ENCODE measurements at places on chromosomes 3 and 15.

GRCh38 chr3:43861635-43862034, 170.9 kb downstream of the ABHD5 start:
- DNase-seq: no peak

GRCh38 chr3:79604681-79605080, 163.1 kb downstream of the ROBO1 start:
- no peak for DNase-seq

- no peak for DNase-seq
These were observed 33.5 kb downstream of the ALS2CL start for GRCh38 chr3:46660003-46660402.

GRCh38 chr15:93195109-93195508, 106.1 kb upstream of the RGMA start:
- DNase-seq: no peak

GRCh38 chr3:38255627-38256026, 10.0 kb upstream of the SLC22A13 start:
- DNase-seq: no peak

- DNase-seq: no peak
These were observed 4.4 kb downstream of the NAA50 start for GRCh38 chr3:113741620-113742019.

DNA sequence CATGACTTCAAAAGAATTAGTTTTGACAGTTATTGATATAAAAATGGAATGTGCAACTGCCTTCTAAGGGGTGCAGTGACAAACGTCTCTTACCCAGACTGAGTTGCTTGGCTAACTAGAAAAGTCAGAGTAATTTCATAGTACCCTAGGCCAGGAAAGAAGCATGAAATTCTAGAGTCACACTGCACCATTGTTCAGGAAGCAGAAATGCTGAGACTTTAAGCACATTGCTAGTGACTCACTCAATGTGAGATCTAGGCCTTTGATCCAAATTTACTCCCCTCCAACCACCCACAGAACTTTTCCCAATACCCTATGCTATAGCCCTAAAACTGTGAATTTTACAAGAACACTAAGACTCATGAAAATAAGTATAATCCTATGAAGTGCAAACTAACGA, 110.8 kb downstream of the DUT start:
- DNase-seq: no peak

DNA sequence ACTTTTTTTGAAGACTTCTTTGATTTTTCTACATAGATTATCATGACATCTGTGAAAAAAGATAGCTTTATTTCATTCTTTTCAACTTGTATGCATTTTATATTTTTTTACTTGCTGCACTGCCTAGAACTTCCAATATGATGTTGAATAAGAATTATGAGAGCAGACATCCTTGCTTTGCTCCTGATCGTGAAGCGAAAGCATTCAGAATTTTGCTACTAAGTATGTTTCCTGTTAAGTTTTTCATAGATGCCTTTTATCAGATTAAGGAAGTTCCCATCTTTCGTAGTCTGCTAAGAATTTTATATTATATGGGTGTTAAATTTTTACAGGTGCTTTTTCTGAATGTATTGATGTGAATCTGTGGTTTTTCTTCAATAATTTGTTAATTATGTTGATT, 163.4 kb upstream of the GADL1 start:
- no peak for DNase-seq

- DNase-seq: peak; percentile 80
These were observed at the start of gene SLC41A3 for GRCh38 chr3:126083913-126084767. SLC41A3 (minus strand) TSS chr3:126084124; CDS start chr3:126068219, 15,905 bp downstream.

DNA sequence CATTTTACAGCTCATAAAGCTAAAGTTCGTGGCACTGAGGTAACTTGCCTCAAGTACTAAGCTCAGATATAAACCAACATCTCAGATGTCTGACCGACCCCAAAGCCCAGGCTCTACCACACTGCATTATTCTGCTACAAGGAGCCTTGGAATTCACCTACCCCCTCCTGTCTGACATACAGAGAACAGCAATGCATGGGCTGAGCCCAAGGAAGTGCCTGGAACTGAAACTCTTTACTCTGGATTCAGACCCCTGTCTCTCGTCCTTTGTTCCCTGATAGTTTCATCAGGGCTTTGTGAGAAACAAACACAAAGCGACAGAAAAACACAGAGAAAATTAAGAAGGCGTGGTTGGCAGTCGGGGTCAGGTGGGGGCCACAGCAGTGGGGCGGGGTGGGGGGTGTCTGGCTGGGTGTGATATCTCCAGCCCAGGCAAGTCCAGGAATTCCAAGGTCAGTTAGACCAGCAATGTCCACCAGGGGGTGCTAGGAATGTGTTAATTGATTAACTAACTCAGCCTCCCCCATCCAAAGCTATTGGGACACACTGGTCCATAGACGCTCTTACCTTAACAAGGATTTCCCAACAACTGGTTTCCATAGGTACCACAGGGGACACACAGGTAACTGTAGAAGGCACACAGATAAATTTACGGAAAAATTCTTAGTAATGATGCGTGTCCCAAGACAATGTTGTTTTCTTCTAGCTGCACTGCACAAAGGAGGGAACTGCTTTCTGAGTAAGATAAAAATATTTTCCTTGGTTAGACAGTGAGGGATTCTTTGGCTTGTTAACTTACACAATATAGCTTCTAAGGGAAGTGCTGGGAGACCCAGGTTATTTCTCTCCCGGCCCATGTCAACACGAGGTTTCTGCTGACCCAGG, 18.8 kb upstream of the SSUH2 start:
- DNase-seq: no peak

- no peak for DNase-seq
These were observed 48.8 kb downstream of the FBXO22 start for GRCh38 chr15:75952525-75952924.

DNA sequence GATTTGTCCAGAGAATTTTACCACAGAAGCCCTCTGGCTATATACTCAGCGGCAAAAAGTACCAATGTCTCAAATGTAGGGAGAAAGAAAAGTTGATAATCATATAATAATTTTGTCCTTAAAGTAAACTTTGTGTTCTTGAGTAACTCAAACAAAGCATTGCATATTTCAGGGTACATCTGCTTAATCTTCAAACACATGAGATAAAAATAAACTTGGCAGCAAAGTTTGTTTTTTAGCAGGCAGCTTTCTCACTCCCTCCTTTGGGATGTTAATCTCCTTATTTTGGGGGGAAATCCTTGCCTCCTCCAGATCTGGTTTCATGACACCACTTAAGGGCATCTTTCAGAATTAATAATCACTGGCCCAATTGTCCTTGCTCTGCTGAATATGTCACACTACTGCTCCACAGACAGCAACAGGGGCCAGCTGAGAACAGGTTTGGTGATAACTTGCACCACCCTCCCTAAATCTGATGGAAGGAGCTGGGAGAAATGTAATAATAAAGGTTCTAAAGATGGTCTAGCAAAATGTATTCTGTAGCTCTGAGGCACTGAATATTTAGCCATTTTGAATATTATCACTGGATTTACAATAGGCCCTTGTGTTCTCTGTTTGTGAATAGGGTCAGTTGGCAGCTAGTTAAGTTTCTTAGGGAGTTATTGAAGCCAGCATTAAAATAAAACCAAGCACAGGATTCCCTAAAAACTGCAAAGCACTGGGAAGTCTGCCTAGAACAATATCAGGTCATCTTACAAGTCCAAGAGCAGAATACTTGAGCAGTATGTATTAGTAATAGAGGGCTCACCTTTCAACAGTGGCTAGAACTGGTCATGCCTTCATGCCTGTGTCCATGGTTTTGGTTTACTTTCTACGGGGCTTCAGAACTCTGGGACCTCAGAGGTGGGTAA, 79.2 kb downstream of the EFL1 start:
- no peak for DNase-seq

DNA sequence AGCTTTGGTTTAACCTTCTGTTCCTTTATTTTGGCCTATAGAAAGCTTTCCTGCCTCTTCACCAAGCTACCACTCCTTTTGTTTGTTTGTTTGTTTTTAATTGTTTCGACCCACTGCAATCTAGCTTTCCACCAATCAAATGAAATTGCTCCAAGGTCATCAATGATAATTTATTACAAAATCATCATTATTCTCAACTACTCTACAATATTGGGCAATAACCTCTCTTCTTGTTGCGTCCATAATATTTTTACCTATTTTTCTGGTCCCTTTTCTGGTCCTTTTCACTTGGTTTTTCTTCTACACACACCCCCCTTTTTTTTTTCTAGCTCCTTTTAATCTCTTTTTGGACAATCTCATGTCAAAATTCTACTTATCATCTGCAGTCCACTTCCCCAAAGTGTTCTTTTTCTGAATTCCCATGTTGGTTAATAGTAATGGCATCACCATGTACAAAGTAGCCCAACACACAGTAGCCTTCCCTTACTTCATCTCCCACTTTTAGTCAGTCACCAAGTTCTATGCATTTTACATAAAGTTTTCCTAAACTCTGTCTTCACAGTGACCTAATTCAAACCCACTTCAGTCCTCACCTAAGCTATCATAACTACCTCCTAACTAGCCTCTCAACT, 11.0 kb upstream of the ANKRD28 start:
- no peak for DNase-seq

GRCh38 chr15:98671060-98672008, 23.0 kb downstream of the IGF1R start:
- no peak for DNase-seq

- no peak for DNase-seq
These were observed 2.8 kb downstream of the NUP210 start for GRCh38 chr3:13417166-13417947.

DNA sequence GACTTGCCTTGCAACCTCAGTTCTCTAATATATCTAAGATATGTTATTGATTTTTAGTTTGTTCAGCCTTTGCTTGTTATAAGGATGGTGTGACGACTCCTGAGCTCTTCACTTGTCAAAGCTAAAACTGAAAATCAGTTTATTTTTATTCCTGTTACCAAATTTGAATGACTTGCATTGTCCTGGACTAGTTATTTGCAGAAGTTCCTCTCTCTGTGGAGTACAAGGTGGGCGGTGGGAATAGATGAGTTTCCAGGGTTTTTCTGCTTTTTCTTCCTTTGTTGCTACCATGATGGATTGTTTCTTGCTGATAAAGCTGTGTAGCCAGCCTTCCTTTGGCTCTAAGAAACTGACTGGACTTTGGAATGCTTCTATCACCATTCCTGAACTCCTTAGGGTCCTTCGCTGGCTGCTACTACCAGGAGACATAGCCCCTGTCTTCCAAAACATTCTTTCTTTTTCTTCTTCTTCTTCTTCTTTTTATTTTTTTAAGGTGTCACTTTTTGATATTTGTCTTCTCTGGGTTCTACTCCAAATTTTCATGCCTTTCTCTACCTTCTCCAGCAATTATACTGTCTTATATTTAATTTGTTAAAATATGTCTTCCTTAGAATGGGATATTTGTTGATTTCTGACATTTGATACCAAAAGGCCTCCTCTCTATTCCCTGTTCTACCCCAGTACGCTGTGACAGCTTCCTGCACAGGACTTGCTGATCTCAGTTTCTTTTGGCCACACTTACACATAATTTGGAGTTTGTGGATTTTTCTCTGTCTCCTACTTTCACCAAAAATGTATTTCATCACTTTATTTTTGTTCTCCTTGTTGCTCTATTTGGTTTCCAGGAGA, 145.1 kb upstream of the THRB start:
- no peak for DNase-seq

- DNase-seq: no peak
These were observed 271.9 kb downstream of the FEZF2 start for GRCh38 chr3:62101488-62101887.

DNA sequence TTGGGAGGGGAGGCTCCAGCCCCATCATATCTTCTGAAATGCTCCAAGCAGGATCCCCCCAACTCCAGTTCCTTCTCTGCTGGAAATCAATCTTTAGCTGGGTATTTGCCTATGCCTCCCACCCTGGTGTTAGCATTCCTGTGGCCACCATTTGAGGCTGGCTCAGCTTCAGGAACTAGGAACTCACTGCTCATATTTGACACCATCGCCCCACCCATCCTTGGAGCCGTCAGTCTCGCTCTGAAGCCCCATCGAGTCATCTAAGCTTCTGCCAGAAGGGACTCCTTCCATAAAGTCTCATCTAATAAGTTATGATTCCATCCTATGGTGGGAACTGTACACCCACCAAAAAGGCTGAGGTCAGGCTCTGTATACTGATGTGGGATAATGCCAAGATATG, 26.4 kb downstream of the PRKCD start:
- no peak for DNase-seq

- no peak for DNase-seq
These were observed 482.8 kb upstream of the NAALADL2 start for GRCh38 chr3:174376346-174376745.

GRCh38 chr3:139312416-139312815, 31.4 kb upstream of the MRPS22 start:
- no peak for DNase-seq

- no peak for DNase-seq
These were observed 39.8 kb downstream of the UBE2E1 start for GRCh38 chr3:23845326-23846216.

- no peak for DNase-seq
These were observed 141.5 kb downstream of the GADL1 start for GRCh38 chr3:30752970-30753369.

DNA sequence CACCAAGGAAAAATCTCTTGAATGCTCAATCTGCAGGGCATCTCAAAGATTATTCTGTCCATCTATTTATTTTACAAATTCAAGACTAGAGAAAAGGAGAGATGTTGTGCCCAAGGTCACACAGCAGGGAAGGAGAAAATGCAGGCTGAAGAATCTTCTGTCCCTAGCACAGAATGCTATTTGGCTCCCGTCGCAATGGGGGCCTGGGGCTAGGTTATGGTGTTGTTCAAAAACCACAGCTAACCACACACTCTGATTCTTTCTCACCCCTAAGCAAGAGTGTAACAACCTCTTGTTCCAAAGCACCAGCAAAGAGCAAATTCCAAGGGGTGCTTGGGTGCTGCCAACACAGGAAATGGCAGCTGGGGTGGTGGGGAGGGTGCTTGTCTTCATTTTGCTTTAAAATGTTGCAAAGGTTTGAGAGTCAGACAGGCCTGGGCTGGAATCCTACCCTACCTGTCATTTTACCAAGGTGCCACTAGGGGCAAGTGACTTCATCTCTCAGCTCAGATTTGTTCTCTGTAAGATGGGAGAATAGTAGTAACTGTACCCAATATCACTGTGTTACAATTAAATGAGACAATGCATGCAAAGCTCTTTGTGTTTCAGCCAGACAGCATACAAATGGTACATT, 112.5 kb downstream of the ADAMTS9 start:
- no peak for DNase-seq

DNA sequence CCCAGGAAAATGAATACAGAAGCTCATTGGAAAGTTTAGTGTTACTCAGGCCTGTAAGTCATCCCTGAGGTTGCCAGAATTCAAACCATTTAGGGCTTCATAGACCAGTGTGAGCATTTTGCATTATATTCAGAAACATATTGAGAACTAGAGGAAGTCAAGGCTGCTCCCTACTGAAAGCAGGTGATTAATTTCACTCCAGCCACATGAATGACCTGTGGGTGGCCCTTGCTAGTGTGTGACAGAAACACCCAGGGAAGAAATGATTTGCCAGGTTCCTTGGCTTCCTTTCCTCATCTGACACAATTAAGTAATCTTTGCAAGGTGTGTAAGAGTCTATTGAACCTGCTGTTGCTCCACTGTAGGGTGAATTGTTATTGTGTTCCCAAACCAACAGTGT, 61.8 kb downstream of the GAP43 start:
- no peak for DNase-seq

GRCh38 chr15:34714476-34715121, 40.2 kb downstream of the GJD2 start:
- no peak for DNase-seq

GRCh38 chr3:176992978-176993377, 204.3 kb downstream of the TBL1XR1 start:
- no peak for DNase-seq
